Right kidney (tissue), 9 donors: ENCODE measurements at places on chromosomes 7 and 10.

DNA sequence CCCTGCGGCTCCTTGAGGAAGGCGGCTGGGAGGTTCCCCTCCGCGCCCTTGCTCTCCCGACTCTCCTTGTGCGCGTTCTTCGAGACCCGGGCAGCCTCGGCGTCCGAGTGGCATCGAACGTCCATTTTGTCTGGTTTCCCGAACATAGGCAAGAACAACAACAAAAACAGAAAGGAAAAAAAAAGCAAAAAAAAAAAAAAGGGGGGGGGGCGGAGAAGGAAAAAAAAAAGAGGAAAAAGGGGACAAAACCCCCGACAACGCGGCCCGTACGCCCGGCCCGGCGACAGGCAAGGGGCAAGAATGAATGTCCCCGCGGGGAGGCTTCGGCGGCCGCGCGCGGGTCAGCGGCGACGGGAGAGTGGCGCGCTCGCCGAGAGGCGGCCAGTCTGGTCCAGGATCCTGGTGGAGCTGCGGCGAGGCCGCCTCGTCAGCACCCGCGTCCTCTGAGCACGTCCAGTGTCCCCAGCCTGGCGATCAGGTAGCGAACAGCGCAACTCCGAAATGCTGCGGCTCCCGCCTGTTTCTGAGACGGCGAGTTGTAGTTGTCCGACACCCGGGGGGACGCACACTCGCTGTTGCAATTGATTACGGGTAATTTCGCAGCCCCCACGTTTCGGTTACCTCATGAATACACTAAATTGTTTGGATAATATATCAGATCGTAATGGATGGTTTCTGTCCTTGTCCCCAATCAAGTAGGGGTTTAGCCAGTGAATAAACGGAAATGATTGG lies at the start of gene VAX1:
Gene VAX1 (minus strand): TSS at position 360 of the 732 bp plus-strand sequence. CDS start 214 bp downstream, at position 146.
- DNase-seq: peak; percentile 68

GRCh38 chr10:10699427-10699826 lies 318.2 kb upstream of the CELF2 start:
- no peak for DNase-seq

GRCh38 chr7:78677391-78677790 lies 776.1 kb downstream of the MAGI2 start:
- no peak for DNase-seq

GRCh38 chr7:143882020-143882603 lies 19.9 kb downstream of the TCAF1 start:
- peak; percentile 80 for DNase-seq

GRCh38 chr10:79457256-79457785 lies 11.9 kb upstream of the ZCCHC24 start:
- DNase-seq: no peak

DNA sequence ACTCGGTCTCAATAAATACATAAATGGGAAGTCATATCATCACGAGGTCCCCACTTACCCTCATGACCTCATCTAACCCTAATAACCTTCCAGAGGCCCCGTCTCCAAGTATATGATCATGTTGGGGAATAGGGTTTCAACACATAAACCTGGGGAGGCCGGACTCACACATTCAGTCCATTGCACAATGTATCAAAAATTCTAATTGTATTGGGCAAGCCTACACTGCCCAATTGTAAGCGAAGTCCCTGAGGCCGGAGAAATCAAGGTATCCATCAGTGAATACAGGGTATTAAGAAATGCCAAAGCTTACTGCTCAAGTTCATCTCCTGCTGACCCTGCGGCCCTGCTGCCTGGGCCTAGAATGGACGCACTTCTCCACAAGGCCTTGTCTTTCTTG lies 69.6 kb downstream of the PARP12 start:
- DNase-seq: no peak

- peak; percentile 39 for DNase-seq
These were observed 63.3 kb downstream of the RASGEF1A start for GRCh38 chr10:43203448-43204041.

DNA sequence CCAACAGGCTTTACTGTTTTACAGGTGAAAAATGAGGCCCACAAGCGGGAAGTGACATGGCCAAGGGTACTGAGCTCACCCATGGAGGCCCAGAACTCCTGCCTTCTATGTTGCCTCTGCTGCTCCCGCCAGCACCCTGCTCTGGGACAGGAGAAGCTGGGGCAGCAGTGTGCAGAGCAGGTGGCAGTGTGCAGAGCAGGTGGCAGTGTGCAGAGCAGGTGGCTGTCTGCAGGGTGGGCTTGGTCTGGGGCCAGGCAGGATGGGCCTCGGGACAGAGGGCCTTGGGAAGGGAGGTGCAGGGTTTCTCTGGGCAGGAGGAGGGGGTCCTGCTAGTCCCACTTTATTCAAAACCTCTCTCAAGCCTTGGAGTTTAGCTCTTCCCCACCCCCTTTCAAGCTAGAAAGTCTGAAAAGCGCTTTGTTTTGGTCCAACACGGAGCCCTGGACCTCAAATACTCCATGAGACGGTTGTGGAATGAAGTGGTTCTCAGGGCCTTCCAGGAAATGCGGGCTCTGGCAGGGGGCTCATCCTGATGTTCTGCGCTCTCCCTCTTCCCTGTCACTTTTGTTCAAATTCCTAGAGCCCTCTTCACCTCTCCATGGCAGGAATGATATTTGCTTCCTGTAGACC lies 26.8 kb downstream of the TSPAN15 start:
- no peak for DNase-seq

DNA sequence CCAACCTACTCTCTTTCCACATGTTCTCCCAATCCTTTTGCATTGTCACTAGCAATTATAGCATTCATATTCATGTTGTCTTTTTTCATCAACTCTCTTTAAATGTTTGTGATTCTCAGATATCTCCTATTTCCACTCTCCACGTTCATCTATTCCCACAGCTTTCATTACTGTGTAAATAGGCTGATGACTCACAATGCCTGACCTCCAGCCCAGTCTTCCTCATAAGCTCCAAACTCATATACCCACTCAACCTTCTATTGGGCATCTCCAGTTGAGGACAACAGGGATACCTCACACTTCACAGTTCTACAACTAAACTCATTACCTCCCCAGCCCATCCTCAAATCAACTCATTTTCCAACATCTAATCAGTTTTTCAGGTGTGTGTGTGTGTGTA lies 194.1 kb downstream of the DGKI start:
- DNase-seq: no peak

DNA sequence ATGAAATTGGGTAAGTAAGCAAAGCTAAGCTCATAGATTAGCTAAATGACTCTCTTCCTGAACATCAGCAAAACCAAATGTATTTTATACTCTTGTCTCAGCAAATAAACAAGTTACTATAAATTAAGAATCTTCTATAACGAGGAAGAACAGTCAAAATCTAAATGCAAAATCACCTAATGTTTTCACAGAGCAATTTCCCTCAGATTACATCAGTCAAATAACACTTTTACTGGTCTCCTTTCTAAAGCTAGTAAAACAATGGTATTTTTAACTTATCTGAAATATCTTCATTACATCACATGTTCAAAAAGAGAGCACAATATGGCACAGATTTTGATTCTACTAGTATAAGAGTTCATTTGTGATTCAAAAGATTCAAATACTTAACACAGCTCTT lies 16.5 kb upstream of the GPR22 start:
- DNase-seq: no peak

DNA sequence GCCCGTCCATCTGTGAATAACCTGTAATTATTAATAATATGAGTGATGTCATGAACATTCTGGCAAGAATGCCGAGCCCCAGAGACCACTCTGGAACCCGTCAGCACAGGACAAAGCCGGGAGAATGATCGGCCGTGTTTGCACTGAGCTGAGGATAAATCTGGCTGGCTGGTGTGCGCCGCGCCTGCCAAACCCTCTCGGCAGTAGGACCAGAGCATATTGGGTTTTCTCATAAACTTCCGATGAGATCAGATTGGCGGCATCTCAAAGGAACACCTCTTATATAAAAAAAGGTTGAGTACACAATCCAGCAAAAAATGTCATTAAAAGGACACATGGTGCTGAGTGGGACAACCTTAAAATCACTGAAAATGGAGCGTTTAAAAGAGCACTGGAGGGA lies 296.0 kb upstream of the MKI67 start:
- no peak for DNase-seq

DNA sequence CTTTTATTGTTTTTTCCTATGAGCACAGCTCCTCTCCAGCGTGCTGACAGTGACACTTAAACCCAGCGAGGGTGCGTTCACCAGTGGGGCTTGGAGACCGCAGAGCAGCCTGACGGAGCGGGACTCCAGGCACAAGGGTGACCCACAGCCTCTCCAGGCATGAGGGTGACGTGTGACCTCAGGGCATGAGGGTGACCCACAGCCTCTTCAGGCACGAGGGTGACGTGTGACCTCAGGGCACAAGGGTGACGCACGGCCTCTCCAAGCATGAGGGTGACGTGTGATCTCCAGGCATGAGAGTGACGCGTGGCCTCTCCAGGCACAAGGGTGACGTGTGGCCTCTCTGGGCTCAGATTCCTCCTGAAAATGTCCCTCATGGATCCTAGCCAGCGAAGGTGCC lies 164.3 kb upstream of the TCERG1L start:
- DNase-seq: no peak

DNA sequence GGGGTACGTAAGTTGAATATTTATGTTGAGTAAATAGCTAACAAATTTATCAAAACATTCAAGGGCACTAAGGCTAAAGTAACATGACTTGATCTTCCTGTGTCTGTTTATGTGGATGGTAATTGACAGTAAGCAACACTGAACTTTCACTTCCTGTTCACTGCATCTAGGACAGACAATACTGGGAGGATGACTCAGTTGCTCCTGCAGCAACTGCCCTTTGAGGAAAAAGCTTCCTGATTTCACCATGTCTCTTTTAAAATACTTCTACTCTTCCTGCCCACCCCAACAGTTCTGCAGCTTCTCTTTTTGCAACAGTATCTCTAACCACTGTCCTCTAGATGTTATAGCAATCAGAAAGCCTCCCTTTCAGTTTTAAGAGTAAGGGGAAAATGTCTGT lies 76.6 kb upstream of the HGF start:
- DNase-seq: no peak

DNA sequence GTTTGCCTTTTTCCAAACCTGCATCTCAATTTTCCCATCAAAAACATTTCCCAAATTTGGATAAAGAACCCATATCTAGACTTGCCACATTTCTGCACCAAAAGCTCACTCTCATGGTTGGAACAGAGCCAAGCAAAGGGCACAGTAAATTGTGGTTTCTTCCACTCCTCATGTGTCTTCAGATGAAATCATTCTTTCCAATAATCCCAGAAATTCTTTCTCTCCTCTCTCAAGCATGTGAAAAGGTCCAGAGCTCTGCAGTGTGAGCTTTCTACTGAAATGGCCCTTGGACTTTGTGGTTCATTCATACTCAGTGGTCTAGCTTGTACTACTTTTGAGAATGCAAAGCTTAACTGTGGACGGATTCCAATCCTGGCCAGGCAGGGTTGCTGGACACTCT lies 19.8 kb downstream of the PRSS2 start:
- no peak for DNase-seq

DNA sequence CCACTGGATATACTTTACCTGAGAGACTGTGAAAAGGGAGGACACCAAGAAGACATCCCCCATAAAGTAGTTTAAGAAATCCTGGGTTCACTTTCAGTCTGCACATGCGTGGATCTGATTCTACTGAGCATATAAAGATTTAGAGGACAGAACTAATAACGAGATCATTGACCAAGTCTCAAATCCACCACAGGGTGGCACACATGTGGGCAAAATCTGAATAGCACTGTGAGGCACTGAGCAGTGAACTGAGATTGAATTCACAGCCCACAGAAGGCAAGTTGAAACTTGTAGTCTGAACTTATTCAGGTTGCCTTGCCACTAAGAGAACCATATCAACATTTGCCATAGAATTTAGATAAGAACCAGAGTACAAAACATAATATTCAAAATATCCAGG lies 818.6 kb downstream of the GRID1 start:
- no peak for DNase-seq

DNA sequence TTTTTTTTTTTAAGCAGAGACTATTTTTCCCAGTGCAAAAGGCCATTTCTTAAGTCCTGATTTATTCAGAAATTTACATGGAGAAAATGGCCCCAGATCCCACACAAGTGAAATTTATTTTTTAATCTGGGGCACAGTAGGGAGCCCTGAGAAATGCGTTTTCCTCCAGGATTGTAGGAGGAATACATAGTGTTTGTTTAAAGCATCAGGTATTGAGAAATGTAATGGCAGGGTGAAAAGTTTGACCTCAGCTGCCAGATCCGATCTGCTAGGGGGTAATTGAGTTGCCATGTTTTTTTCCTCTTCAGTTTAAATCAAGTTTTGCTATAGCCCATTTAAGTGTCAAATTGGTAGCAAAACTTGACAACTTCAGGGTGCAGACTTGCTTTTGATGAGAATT lies 110.0 kb downstream of the LRMDA start:
- no peak for DNase-seq

DNA sequence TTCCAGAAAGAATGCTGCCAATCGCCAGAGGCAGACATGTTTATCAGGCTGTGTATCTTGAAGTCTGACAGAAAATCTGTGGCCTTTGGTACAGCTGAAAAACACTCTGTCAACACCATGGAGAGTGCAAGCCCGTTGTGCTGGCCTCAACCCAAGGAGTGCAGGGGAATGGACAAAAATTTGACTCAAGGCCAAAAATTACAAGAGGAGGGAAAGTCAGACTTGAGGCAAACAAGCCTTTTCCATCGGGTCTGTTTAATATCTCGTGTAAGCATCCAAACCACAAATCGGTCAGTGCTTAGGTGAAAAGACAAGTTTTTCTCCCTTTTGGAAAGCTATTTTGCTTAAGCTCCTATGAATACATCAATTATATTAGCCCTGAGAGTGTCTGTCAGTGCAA lies 305.3 kb upstream of the NFE2L3 start:
- no peak for DNase-seq

DNA sequence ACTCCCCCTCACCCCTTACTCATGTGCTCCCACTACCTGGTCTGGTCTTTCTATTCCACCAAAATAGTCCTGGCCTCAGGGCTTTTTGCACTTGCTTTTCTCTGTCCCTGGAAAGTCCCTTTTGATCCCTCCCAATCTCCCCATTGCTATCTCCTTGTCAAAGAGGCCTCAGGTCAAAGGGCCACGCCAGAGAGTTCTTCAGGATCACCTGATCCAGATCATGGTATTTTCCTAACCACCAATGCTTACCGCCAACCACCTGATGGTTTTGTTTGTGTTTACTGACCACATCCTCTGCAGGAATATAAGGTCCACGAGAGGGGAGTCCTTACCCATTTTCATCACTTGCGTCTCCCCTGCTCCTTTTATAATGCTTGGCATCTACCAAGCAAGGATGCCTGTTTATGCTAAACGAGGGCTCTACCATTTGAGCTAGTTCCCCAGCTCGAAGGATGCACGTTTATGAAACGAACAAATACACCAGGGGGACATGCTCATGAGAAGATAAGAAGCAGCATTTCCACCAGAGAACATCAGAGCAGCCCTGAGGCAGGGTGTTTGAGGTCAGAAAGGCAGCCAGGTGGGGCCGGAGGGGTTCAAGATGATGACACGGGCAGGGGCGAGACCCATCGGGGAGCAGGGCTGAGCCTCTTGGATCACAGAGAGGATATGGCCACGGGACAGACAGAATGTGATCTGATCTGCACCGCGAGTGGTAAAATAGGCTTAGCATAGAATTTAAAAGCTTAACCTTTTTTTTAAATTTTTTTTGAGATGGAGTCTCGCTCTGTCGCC lies 43.1 kb upstream of the FOXK1 start:
- DNase-seq: no peak

- DNase-seq: no peak
These were observed 624.8 kb upstream of the FZD8 start for GRCh38 chr10:36266923-36267322.
